ENCODE measurements at places on chromosomes 1 and 21.

GRCh38 chr21:27480841-27481261 lies 514.0 kb upstream of the ADAMTS5 start:
- no peak for DNase-seq

DNA sequence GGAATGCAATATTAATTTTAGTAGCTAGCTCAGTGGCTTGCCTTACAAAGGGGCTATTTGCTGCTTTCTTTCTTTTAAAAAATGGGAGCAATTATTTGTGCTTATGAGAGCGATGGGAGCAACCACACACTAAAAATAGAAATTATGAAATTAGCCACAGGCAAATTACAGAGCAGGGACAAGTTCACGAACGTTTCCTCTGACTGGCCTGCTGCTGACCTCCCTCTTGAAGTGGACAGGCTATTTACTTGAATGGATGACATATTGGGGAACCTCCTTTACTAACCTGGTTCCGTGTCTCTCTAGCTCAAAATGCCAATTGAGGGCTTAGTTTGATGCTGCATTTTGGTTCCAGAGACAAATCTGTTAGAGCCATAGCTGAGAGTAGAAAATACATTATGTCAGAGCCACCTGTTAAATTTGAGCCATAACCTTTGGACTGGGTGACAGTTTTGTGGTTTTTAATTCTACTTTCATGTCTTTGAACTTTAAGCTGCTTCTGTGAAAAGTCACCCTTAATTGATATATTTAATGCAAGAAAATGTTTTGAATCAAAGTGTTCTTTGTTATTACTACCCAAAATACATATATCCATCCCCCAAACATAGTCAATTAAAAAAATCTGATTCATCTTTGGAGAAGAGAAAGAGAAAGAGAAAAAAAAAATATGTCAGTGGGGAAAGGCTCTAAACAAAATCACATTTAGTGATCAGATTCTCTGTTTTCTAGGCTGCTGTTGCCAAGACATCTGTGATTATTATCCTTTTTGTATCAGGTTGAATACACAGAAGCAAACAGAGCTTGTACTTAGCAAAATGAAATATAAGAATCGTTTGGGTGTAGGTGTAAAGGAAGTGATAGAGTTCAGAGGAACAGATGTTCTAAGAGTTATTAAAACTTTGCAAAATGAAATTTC lies 351.9 kb downstream of the ADGRL2 start:
- DNase-seq, result no peak

DNA sequence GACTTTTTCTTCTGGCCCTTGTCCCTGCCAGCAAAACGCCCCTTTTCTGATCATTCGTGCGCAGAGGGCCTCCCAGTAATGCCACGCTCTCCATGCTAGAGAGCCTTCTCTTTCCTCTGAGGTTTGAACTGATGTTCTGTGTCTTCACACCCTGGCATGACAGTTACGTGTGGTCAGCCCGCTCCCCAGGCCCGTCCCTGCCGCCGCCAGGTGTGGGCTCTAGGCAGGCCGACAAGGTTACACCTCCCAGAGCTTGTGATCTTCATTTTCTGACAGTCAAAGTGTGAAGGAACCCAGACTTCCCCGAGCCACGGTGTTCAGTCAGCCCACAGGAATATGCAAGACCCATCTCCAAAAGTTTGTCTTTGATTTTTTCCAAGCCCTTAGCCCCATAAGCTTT lies 265.6 kb downstream of the TM2D1 start:
- DNase-seq, result no peak

DNA sequence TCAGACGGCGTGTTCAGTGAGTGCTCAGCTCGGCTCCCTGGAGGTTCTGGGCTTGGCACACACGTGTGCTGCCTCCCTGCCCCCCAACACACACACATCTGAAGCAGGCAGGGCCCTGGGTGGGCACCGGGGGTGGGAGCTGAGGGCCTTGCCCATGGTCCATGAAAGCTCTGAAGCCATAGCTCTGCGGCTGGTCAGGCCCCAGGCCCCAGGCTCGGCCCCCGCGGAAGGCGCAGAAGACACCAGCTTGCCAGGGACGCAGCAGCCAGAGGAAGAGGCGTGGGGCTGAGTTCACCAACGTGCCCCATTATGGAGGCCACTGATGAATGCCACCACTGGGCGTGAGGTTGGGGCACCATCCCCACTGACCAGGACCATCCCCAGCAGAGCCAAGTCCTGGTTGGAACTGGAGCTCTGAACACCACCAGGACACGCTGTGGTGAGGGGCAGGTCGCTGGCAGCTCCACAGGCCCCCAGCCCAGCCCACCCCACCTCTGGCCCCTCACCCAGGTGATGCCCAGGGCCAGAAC lies 4.2 kb downstream of the AURKAIP1 start:
- no peak for DNase-seq

GRCh38 chr1:181926697-181927096 lies 134.8 kb downstream of the ZNF648 start:
- DNase-seq, result no peak

- no peak for DNase-seq
Measured at GRCh38 chr1:153347856-153348255, 785 bp downstream of the PGLYRP4 start.

GRCh38 chr1:3864884-3865283 lies 7.6 kb downstream of the DFFB start:
- no peak for DNase-seq

DNA sequence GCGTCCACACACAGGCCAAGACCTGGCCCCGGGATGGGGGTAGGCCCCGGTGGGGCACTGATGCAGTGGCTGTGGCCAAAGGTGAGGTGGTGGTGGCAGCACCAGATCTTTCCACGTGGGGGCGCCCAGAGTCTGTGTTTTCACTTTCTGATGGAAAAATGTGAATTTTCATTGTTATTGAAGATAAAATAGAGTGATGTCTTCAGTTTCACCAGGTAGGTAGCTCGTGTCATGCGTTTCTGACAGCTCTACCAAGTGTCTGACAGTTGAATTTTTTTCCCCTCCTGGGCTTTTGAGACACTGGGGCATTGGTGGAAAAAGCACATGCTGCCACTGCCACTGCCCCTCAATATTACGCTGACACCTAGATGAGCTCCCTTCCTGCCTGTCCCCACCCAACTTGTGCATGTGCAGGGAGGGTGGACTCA lies 40.0 kb upstream of the MAGOH start:
- DNase-seq, result peak; percentile 56
